Activated CD4-positive, alpha-beta T cell treated with anti-CD3 and anti-CD28 coated beads for 48 hours (primary cell): ENCODE measurements at places on chromosomes 1 and 21.

- DNase-seq, result no peak
Observed at GRCh38 chr1:84541679-84542078, 32.6 kb downstream of the CTBS start.

GRCh38 chr1:162690672-162691434 is 58.6 kb downstream of the DDR2 start:
- DNase-seq, result no peak

GRCh38 chr1:24709791-24710441 is 35.3 kb upstream of the CLIC4 start:
- no peak for DNase-seq

GRCh38 chr1:206739411-206740076 is 31.0 kb upstream of the IL19 start:
- peak; percentile 44 for DNase-seq

GRCh38 chr1:109573785-109574184 is 25.4 kb downstream of the GNAI3 start:
- no peak for DNase-seq

DNA sequence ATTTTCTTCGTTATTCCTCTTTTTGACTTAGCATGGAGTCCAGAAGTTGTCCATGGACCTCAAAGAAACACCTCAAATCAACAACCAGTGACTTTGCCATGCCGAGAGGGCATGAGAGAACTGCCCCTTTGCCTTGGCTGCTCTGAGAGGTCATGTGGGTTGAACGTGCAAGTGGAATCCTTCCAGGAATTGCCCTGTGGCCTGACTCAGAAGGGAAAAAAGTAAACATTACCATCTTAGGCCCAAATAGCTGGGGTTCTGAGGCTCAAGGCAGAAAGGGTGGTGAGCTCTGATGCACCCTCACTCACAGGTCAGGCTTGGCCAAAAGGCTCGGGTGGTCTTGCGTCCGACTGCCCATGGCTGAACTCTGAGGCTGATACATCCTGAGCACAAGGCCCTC is 15.1 kb downstream of the STUM start:
- no peak for DNase-seq

- DNase-seq, result no peak
Observed at GRCh38 chr1:42756956-42757891, 9.6 kb downstream of the P3H1 start.

- no peak for DNase-seq
Observed at GRCh38 chr21:15293240-15293639, 228.4 kb upstream of the NRIP1 start.

- DNase-seq, result no peak
Observed at GRCh38 chr1:159705251-159705903, 9.0 kb downstream of the CRP start.

DNA sequence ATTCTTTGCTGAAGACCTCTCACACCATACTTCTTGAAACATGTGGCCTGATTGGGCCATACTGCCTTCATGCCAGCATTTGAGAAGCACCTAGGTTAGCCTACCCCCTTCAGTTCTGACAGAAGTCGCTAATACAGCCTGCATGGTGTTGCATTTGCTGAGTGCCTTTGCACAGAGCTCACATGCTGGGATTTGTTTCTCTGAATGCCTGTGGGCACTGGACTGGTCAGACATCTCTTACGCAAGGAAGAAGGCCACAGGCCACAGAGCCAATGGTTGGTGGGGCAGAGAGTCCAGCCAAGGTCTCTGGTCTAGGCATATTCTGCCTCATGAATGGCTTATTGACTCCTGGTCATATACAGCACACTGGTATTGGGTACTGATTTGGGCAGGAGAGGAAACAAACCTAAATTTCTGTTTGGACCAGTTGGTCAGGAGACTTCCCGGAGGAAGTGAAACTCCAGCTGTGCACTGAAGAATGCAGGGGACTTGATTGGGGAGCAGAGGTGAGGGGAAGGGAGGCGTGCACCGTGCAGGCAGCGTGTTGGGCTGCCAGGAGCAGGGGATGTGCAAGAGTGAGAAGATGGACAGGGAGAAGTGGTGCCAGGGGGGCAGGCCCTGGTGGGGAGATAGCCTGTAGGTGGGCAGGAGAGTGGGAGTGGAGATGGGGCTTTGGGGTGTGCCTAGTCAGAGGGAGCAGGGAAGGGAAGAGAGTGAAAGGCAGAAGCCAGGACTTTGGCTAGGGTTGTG is 18.1 kb downstream of the URB2 start:
- DNase-seq, result no peak

DNA sequence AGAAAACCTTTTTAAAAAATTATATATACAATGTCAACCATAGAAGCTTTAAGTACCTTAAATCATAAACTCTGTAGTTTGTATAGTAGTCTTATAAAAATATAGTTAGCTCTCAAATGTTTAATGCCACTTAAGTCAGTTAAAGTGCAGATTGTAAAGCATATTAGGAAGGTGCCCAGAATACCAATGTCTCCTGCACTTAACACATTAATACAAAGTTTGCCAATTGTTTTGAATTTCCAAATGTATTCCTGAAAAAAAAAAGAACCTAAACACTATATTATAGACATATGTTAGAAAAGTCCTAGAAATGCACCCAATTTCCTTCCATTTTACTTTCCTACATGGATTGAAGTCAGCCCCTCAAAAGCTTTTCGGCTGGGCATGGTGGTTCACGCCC is 12.1 kb downstream of the F3 start:
- no peak for DNase-seq

- no peak for DNase-seq
Observed at GRCh38 chr1:54158071-54158470, 5.3 kb upstream of the CDCP2 start.

- DNase-seq, result no peak
Observed at GRCh38 chr1:60878323-60878722, 204.0 kb upstream of the NFIA start.

GRCh38 chr1:245528258-245528635 is 373.5 kb downstream of the KIF26B start:
- DNase-seq, result no peak

DNA sequence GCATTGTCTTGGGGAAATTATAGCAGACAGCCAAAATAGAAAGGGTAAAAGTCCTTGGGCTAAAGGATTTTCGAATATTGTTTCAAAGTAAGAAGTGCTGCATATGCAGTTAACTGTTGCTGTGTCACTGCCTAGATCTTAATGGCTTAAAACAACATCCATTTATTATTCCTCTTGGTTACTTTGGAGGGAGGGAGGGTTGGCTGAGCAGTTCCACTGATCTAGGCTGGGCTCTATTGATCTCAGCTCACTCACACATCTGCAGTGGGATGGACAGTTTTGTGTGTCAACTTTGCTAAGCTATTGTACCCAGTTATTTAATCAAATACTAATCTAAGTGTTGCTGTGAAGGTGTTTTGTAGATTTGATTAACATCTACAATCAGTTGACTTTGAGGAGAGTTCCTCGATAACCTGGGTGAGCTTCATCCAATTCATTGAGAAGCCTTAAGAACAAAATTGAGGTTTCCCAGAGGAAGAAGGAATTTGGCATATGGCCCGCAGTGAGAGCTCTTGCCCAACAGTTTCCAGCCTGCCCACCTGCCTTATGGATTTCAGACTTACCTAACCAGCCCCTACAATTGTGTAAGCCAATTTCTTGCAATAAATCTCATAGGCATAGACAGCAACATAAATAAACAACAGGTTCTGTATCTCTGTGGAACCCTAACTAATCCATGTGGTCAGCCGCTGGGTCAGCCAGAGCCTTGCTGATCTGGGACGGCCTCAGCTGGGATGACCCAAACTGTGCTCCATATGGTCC is 187.3 kb downstream of the AK5 start:
- DNase-seq, result no peak

GRCh38 chr1:64295561-64295960 is 92.1 kb downstream of the UBE2U start:
- no peak for DNase-seq

GRCh38 chr21:27047658-27048314 is 80.9 kb upstream of the ADAMTS5 start:
- no peak for DNase-seq

DNA sequence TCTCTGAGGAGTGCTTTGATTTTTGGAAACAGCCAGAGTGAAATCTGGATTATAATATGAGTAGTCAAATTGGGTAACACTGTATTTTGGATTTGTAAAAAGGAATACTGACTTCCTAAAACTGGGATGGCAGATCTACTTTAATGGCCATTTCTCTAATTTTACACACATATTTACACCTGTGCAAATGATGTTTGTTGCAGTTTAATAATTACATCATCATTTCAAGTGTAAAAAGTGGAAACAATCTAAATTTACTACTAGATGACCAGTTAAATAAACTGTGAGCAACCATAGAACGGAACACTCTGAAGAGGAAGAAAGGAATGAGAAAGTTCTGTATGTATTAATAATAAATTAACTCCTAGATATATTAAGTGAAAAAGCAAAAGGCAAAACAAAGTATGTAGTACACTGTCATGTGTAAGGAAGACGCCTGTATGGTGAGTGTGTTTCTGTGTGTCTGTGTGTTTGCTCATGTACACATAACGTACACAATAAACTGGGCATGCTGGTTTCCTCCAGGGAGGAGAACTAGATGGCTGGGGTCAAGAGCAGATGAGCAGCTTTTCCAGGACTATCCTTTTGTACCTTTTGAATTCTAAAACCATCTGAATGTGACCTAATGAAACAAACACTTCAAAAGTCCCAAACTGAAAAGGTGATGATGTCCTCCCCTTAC is 2.9 kb upstream of the RHEX start:
- no peak for DNase-seq

- peak; percentile 84 for DNase-seq
Observed at GRCh38 chr1:155989242-155990004, 11.1 kb upstream of the ARHGEF2 start.

DNA sequence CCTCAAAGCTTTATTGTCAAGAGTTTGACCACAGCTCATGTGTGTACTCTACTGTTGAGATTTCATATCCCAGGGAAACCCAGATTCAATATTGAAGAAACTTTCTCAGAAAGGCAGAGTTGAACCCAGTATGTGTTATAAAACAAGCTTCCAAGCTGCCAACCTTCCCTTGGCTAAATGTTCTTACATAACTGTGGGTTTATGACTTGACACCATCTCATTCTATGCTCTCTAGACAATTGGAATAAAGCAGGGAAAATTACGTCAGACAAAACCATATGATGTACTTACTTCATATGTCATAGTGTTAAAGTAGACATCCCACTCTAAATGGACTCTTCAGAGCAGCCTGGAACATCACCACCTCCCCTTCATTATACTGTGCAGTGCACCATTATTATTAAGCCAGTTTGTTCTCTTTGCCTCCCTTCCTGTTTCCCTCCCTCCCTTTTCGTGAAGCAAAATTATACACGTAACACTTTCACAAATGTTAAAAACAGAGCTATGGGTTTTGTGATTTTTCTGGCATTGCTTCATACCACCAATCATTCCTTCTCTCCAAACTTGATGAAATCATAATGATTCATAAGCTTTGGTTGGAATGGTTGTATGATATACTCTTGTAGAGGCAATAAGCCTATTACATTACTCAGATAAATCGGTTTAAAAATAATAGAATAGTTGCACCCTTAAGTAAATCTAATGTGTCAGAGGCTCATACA is 507.2 kb downstream of the LTN1 start:
- DNase-seq, result no peak

DNA sequence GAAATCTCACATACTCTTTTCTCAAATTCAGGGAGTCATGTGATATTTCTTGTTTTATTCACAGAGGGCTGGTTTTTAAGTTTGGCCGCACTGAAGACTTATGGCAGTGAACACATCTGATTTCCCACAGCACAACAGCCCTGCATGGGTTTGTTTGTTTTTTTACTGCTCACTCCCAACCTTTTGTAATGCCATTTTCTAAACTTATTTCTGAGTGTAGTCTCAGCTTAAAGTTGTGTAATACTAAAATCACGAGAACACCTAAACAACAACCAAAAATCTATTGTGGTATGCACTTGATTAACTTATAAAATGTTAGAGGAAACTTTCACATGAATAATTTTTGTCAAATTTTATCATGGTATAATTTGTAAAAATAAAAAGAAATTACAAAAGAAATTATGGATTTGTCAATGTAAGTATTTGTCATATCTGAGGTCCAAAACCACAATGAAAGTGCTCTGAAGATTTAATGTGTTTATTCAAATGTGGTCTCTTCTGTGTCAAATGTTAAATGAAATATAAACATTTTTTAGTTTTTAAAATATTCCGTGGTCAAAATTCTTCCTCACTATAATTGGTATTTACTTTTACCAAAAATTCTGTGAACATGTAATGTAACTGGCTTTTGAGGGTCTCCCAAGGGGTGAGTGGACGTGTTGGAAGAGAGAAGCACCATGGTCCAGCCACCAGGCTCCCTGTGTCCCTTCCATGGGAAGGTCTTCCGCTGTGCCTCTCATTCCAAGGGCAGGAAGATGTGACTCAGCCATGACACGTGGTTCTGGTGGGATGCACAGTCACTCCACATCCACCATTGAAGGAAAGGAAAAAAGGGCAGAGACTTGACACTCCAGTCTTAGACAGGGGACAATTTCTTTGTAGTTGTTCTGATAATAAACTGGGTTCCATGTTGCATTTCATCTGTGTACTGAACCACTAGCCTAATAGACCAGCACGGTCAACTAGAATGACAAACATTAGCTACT is 22.8 kb downstream of the TMEM50A start:
- DNase-seq, result peak; percentile 7

DNA sequence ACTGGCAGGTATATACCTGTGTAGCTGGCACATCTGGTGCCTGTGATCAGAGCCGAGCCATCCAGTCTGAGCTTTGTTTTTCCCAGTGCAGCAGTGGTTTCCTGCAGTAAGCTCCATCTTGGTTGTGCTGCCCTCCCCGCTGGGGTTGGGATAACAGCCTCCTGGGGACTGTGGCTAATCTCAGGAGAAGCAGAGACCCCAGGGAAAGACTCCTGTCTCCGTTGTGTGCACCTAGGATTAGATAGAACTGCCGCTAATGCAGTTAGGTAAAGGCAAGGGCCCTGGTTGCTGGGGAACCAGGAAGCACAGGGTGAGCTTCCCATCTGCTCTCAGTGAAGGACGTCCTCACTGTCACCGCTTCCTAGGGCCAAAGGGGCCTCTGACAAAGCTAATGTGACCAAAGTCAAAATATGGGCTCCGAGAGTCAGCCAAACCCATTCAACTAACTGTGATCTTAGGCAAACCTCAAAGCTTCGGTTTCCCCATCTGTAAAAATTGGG is 20.0 kb downstream of the ROR1 start:
- DNase-seq, result no peak

GRCh38 chr1:3733883-3734589 is 18.2 kb upstream of the CCDC27 start:
- DNase-seq, result no peak

- peak; percentile 49 for DNase-seq
Observed at GRCh38 chr1:3902111-3902511, 2.0 kb upstream of the C1orf174 start.

- no peak for DNase-seq
Observed at GRCh38 chr1:8870616-8871538, 7.6 kb downstream of the ENO1 start.

GRCh38 chr21:34609244-34609932 is 5.5 kb downstream of the RCAN1 start:
- DNase-seq, result peak; percentile 26
